NCI-H2029 (cell line): ENCODE measurements at places on chromosomes 3 and 15.

DNA sequence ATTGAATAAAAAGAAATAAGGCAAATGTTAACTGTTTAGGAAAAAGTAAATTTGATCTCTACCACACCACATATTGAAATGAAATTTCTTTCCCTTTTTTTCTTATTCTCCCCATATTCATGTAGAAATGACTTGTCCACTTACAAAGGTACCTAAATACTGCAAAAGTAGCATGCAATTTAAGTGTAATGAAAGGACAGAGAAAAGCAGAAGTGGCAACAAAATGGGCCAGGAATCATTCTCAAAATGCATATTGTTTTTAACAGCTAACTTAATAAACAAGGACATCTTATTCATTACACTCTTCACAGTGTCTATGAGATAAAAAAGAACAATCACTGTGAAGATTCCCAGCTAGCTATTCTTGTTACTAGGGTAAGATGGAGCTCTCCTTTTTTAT is 40.6 kb upstream of the FGF7 start:
- DNase-seq, result no peak

- no peak for DNase-seq
Observed at GRCh38 chr3:124381575-124382333, 348.5 kb upstream of the UMPS start.

GRCh38 chr3:31960793-31961431 is 20.1 kb downstream of the OSBPL10 start:
- DNase-seq, result no peak

- no peak for DNase-seq
Observed at GRCh38 chr15:42332331-42332730, 27.0 kb upstream of the CAPN3 start.

DNA sequence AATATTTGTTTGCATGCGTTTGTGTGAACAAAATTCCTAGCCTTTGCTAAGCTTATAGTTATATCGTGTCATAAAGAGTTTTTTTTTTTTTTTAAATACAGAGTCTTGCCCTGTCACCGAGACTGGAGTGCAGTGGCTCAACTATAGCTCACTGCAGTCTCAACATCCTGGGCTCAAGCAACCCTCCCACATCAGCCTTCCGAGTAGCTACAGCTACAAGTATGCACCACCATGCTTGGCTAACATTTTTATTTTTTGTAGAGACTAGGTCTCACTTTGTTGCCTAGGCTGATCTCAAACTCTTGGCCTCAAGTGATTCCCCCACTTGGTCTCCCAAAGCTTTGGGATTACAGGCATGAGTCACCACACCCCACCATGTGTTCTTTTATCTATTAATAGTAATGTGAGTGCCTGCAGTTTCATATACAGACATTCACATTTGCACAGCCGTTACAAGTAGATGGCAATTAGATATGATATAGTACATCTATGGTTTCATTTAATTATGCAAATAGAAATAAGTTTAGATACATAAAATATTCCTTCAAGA is 848.6 kb downstream of the PDCD6IP start:
- DNase-seq, result no peak

DNA sequence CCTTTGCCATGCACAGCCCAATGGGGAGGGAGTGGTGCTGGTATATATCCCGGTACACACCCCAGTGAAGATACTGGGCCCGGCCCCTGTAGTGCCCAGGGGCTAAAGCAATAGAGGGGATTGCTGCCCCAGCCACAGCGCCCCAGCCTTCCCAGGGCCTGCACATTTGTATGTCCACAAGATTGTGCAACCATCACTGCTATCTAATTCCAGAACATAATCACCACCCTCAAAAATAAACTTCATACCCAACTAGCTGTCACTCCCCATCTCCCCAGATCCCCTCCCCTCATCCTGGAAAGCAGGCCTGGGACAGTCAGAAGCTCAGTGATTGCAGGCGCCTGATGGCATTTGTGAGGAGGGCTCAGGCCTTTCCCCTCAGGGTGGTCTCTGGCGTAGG is 13.5 kb downstream of the GNAI2 start:
- no peak for DNase-seq

- DNase-seq, result no peak
Observed at GRCh38 chr3:183551930-183552329, 3.6 kb downstream of the KLHL6 start.

DNA sequence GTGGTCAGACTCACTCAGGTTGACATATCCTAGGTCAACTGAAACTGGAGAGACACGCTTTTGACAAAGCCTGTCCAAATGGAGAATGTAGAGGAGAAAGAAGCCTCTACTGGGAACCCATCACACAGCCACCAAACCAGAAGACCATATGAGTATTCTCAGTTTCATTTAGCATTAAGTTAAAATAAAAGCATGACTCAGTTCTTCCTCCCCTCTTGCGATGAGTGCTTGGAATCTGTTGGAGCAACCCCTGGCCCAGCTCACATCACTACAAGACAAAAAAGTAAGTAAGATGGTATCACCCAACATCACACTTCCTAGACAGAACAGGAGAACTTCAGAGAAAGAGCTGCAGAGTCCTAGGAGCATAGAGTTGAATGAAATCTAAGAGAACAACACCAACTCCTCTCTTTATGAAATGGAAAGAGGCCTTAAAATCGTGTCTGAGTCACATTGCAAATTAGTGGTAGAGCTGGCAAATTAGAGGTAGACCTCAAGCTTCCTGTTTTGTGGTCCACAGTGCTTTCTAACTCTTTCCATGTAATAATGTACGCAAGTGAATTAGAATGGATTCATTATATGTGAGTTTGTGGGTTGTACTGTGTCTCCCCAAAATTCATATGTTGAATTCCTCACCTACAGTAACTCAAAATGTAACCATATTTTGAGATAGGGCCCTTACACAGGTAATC is 51.2 kb downstream of the FGF12 start:
- no peak for DNase-seq

- no peak for DNase-seq
Observed at GRCh38 chr15:29864501-29864900, 42.2 kb upstream of the TJP1 start.

DNA sequence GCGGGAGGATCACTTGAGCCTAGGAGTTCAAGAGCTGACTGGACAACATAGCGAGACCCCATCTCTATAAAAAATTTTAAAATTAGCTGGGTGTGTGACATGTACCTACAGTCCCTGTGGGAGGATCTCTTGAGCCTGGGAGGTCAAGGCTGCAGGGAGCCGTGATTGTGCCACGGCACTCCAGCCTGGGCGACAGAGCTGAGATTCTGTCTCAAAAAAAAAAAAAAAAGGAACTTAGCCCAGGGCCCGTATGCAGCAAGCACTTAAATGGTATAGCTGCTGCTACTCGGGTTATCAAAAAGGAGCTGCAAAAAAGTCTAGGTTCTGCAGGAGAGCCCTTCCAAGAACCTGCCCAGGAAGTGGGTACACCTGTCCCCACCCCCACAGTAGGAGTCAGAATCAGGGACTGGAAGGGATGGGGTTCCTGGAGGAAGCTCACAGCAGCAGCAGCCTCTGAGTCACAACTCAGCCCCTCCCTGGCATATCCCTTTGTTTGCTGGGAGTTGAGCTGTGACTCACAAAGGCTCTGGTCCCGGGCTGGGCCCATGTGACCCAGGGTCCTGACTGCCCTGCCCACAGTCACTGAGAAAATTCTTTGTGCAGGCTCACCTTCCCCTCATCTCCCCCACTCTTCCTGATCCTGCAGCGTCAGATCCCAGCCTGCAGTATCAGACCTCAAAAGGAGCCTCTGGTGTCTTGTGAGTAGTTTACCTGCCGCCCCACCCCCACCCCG is at the start of gene SPATA12:
Gene SPATA12, plus strand, starts transcription at position 576 of the 733 bp plus-strand sequence. CDS start 13,031 bp downstream, outside the sequence.
- peak; percentile 28 for DNase-seq

GRCh38 chr3:65905771-65906170 is 132.9 kb downstream of the MAGI1 start:
- DNase-seq, result no peak

GRCh38 chr3:31776016-31776415 is 205.0 kb downstream of the OSBPL10 start:
- no peak for DNase-seq

- no peak for DNase-seq
Observed at GRCh38 chr15:26382444-26383072, 390.3 kb downstream of the GABRB3 start.

- DNase-seq, result no peak
Observed at GRCh38 chr15:89652666-89653065, 2.6 kb downstream of the KIF7 start.

DNA sequence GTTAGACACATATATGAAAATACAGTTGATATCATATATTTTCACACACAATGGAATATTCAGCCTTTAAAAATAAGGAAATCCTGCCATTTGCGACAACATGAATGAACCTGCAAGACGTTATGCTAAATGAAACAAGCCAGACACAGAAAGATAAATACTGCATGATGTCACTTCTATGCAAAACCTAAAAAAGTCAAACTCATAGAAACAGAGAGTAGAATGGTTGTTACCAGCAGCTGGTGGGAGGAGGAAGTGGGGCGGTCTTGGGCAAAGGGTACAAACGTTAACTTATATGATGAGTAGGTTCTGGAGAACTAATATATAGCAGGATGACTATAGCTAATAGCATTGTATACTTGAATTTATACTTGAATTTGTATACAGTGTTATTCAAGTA is 213.2 kb upstream of the NR2F2 start:
- DNase-seq, result no peak

DNA sequence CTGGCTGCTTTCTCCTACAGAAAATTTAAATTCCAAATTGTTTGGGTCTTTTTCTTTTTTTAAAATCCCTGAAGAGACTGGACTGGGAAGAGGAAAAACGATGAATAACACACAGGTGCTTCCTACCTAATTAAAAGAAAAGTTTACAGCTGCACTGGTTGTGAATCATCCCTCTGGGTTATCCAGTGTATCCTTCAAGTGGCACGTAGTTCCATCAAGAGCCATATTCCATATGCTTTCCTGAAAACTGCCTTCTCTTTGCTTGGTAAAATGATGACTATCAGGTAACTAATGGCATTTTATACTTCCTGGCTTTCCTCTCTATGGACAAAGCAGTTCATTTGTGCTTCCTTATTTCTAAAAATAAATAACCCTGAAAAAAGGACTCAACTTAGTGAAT is 123.2 kb downstream of the MAGI1 start:
- no peak for DNase-seq

DNA sequence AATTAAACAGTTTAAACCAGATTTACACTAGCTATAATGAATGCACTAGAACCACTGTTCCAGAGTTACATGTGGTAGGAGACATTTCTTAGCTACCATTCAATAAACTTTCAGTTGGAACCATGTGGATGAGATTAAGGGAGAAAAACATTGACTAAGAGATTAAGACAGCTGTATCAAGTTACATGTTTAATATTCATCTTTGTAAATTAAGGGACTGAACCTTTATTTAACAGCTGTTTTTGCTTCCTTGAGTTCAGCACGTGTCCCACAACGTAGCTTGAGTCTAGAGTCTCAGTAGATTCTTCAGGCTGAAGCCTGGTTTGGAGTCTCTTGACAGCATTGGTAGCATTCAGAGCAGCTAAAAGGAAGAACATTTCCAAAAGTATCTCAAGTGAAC is 27.2 kb upstream of the CFAP44 start:
- no peak for DNase-seq

DNA sequence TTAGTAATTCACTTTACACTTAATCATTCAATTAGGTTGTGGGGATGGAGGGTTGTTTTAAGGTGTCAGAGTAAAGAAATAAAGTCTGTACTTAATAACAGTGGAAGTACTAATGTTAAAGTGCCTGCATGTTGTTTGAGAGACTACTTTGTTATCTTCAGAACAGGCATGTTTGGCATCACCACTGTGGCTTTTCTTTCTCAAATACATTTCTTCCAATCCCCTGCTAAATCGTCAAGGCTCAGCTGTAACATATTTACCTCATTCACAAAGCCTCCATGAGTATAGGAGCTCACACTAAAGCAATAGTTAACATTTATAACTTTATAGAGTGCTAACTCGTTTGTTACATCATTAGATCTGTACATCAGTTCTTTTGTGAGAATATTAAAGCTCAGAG is 2.6 kb downstream of the TIMMDC1 start:
- DNase-seq, result no peak

- DNase-seq, result no peak
Observed at GRCh38 chr3:166484470-166484869, 647.2 kb upstream of the BCHE start.

- no peak for DNase-seq
Observed at GRCh38 chr3:47678446-47679338, 100.0 kb upstream of the CSPG5 start.

DNA sequence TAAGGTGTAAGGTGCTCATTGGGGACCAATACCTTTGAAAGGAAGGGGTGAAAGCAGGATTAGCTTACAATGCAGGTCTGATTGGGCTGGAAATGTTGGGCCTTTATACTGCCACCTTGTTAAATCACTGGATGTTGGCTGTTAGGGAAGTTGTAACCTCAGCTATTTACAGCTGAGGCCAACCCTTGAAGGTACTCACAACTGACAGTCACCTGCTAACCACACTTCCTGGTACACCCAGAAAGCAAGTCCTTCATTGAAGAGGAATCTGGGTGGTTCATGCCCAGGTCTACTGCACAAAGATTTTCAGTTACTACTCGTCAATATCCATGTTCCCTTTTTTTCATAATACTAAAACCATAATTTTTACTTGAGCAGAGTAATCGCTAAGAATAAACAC is 65.4 kb upstream of the CLDN18 start:
- DNase-seq, result no peak

DNA sequence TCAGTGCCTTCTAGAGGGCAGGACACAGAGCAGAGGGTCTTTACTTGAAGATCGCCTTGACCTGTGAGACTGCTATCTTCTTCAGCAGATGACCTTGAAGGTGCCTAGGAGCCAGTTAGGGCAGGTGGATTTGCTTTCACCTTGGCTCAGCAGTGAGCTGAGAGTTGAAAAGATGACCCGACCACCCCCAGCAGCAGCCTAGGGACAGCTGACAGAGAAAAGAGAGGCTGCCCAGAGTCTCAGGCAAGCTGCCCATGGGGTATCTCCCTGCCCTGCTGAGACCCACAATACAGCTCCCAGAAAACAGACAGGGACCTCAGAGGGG is 453 bp upstream of the LTF start:
- no peak for DNase-seq

DNA sequence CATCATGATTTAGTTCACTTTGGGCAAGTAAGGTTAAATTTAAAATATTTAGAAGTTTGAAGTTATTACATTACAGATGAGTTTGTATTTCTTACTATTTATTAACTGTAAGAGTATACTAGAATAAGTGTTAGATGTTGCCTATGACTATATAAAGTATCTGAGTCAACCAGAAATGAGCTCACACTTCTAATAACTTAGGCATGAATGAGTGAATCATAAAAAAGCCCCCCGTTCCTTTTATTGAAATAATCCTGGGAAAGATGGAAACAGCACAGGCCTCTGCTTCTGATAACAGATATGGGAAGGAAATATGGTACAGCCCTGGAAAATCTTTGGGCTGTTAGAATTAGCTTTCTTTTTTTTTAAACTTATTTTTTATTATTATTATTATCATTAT is 66.6 kb upstream of the TGFBR2 start:
- no peak for DNase-seq
